ENCODE measurements at places on chromosomes 12 and 14. TPM values are rescaled to one million over a fixed set of nuclear protein-coding genes. Genes with fewer than 3 reads are reported as not detected.

DNA sequence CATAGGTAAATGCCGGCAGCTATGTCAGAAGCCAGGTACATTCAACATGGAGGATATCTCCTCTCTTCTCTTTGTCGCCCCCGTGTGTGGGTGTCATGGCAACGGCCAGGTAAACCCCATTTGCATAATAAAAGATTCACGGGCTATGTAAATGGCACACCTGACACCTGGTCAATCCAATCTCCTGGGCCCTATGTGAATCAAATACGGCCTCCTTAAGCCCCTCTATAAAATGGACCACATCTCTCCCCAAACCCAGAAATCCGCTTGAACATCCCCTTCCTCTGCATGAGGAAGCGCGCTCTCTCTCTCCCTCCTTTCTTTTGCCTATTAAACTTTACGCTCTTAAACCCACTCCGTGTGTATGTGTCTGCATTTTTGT, 363.7 kb downstream of the SOX5 start:
- DNase-seq = no peak

DNA sequence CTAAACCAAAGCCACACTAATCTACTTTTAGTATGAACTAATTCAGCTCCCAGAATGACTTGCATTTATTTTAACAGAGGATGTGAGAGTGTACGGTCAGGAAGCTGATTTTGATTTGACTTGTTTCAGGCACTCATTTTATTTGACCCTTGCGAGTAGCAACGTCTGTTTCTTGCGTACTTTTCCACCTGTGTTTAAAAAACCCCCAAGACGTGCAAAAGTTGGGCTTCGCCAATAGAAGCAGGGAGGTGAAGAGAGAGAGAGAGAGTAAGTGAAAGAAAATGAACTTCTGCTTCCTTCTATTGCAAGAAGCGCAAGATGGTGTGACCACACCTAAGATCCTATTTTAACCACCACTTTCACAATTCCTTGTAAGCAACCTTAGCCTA, 6.7 kb upstream of the SLC15A4 start:
- no peak for DNase-seq

- DNase-seq = no peak
Measured at GRCh38 chr14:40119321-40119720, 687.1 kb upstream of the FBXO33 start.

GRCh38 chr12:9365296-9365695, 157.1 kb upstream of the PZP start:
- no peak for DNase-seq

DNA sequence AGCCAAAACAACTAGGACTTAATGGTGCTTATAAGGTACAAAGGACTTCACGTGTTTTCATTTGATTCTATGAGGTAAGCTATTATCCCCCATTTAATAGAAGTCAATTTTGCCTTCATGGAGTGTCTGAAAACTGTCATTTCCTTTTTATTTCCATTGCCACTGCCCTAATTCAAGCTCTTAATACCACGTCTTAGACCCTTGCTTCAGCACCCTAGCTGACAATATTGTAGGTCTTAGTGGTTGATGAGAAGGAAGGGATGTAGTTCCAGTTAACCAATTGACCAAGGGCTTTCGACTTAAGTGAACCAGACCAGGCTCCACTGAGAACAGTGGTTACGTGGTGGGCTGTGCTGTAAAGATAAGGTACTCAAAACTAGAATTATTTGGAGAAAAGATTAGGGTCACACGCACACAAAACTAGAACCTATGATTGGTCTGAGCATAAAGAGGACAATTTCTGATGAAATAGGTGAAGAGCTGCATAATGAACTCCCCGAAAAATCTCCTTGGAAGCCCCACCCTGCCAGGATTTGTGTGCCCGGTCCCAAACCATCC, 9.6 kb upstream of the ASIC1 start:
- DNase-seq = no peak

DNA sequence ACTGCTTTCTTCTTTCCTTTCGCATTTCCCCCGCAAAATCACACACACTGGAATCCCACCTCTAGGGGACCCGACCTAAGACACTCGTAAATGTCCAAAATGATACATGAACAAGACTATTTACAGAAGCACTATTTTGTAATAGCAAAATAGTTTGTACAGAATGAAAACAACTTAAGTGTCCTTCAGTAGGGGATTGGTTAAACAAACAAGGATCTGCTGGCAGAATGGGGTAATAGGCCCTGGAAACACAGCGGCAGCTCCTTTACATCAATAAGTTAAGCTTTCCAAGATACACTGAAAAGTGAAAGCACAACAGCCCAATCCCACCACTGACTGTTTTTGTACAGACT, 48.8 kb downstream of the LTBP2 start:
- no peak for DNase-seq

Gene KCTD10
- total RNA-seq = 103 TPM

Gene CDKN1B
- 28.9 TPM for total RNA-seq

Gene MYH6
- not detected for total RNA-seq

All from mesenteric fat pad (tissue), 1 donor.